Stromal cell of bone marrow (primary cell): ENCODE measurements at places on chromosomes 4 and X.

DNA sequence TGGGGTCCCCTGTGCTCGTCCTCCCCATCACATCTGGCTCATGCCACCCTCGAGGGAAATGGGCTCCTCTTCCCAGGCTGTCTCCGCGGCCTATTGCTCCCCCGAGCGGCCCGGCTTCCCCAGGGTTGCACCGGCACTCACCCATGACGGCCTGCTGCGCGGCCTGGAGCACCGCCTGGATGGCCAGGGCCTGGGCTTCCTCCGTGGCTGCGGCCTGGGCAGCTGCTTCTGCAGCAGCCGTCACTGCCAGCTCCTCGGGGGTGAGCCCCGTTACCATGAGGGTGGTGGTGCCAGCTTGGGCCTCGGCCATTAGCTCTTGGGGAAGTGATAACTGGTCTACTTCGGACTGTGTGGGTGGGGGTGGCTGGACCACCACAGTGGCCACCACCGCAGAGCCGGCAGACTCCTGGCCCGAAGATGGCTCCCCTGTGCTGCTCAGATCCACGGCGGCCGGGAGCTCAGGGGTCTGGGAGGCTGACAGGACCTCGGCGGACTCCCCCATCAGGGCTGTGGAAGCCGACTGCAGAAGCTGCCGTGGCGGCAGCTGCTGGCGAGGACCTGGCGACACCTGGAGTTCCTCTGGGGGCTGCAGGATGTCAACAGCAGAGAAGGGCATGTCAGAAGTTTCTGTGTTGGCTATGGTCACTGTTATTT lies 8.1 kb upstream of the RENBP start:
- no peak for DNase-seq

DNA sequence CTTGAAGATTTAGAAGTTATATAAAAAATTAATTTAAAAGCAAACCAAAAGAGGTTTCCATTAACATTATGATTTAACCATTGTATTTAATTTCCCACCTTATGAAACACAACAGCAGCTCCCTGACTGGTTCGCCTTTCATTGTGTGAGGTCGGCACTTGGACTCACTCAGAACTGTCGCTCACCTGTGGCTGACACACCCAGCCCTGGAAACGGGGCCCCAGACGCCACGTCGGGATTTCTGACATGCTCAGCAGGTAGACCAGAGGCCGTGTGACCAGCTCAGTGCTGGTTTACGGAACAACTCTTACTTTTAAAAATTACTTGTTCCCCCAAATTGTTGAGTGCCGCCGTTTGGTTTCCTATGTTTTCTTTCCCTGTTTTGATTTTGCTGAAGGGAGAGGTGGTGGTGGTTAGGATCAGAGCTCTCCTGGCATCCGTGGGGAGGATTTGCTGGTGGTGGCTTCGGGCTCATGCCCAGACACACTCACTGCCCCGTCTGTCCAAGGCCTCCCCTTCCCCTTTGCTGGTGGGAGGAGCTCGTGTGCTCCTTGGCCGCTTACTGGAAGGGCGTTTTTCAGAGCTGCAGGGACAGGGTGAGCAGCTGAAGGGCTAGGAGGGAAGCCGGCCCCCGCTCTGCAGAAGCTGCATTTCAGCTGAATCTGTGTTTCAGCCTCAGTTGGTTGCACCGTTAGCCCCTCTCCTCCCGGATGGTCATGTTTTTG lies 59.2 kb downstream of the CPLX1 start:
- DNase-seq, result no peak

DNA sequence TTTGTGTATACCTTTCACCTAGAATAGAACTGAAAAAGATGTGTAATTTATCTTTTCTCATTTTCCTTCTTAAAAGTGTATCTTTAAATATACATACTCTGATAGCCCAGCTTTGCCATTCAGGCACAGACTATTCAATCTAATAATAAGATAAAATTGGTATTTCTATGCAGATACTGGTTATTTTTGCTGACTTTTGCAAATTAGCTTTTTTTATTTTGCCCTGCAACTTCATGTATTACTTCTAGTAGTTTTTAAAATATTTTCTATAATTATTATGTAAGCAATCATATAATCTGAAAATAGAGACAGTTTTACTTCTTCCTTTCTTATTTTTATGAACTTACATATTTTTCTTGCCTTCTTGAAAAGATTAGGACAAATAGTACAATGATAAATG lies 45.4 kb upstream of the FREM3 start:
- no peak for DNase-seq

DNA sequence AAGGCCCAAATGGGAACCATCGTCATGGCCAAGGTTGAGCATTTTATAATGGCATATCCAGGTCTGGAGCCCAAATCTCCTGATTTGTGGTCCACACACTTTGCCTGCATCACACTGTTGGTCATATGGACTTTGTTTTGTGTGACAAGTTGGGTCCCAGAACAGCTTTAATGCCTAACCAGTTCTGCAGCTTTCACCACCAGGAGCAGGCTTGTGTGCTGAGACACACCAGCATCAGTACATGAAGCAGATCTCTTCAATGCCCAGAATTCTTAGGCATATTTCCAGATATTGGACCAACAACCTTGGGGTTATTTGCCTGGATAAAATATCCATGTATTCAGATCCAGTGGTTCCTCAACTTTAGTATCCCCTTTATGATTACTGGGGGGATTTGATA lies 371.3 kb downstream of the FBXW7 start:
- no peak for DNase-seq

GRCh38 chr4:70936200-70936787 lies 34.1 kb downstream of the MOB1B start:
- no peak for DNase-seq

GRCh38 chr4:185384930-185385331 lies 10.8 kb downstream of the LRP2BP start:
- DNase-seq, result no peak

- DNase-seq, result no peak
These were observed 28.2 kb upstream of the MID1 start for GRCh38 chrX:10648614-10649013.

DNA sequence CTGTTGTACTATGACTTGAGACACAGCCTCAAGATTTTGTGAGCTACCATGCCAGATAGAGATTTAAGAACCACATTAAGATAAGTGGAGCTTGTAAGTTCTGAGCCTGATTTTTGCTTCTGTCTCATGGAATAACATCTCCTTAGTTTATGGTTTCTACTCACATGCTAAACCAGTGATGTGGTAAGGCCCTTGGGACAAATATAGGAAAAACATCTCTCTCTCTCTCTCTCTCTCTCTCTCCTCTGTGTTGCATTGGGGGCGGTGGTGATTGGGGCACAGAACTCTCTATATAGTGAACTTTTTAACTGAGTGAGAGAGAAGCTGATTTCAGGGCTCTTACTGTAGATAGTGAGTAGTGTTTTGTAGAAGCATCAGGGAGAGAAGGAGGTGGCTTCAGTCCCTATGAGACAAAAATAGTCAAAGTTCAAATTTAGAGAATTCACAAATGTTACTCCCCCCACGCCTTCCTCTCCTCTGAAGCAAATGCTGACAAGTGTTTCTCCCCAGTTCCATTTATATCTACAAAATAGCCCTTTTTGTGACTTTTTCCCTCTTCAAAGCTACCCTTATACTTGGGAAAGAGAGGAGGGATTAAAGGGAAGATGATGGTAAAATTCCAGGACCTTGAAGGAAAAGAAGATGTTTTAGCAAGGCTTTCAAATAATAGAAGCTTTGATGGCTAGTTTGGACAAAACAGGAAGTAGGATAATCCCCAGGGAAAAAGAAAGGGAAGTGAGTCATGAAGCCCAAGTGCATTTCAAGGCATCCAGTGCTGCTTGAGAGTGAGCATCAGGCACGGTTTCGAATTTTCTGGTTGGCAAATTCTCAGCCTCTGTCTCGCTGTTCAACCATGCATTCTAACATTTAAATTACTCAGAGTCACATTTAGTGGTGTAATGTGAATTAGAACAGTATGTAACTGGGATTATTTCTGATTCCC lies 134.3 kb upstream of the AP1S2 start:
- DNase-seq, result peak; percentile 68

DNA sequence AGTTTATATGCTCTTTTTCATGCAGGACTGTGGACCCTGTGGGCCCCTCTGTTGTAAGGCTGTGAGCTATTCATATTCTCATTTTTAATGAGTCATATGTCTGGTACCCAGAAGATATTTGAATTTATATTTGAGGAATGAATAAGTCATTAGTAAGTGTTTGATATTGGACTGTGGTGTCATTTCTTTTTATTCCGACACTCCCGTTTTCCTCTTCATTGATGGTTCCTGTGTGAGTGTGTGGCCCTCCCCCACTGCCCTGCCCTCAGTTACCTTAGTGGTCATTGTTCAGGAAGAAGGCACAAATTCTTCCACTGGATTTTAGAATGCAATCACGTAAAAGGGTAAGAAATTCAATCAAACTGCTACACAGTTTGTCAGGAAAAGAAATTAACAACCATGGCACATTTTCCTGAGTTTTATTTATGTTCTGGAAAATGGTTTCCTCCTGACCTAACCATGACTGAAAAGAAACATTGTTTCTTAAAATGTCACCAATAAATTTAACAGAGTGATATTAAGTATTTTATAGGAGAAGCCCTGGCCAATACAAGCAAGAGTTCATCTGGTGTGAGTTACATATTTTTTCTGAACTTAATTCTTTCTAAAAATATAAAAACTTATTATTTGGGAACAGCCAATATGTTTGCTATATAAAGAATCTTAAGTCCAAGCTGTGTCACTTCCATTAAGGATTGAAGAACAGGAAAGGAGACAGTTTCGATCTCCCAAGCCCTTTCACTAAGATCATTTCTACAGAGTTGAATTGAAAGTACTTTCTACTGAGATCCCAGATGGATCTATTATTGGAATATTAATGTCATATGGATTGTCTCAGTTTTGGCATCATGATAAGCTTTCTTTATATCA lies 370.5 kb upstream of the ANXA10 start:
- no peak for DNase-seq

GRCh38 chr4:48114412-48114811 lies 19.6 kb downstream of the TXK start:
- no peak for DNase-seq

GRCh38 chr4:2936773-2937145 lies 26.4 kb downstream of the NOP14 start:
- no peak for DNase-seq

- peak; percentile 89 for DNase-seq
These were observed 23.2 kb downstream of the VEGFC start for GRCh38 chr4:176769514-176769913.

- DNase-seq, result peak; percentile 6
These were observed 226.4 kb downstream of the MAGEB5 start for GRCh38 chrX:26442340-26442739.

GRCh38 chrX:48761674-48762471 lies at the start of gene GLOD5:
Gene GLOD5, plus strand, starts transcription at chrX:48761747. Its CDS starts 44 bp downstream, at chrX:48761791.
- no peak for DNase-seq

GRCh38 chr4:153816542-153816941 lies 27.7 kb upstream of the SFRP2 start:
- DNase-seq, result no peak

- no peak for DNase-seq
These were observed 60.3 kb upstream of the HSD17B10 start for GRCh38 chrX:53494436-53494835.

DNA sequence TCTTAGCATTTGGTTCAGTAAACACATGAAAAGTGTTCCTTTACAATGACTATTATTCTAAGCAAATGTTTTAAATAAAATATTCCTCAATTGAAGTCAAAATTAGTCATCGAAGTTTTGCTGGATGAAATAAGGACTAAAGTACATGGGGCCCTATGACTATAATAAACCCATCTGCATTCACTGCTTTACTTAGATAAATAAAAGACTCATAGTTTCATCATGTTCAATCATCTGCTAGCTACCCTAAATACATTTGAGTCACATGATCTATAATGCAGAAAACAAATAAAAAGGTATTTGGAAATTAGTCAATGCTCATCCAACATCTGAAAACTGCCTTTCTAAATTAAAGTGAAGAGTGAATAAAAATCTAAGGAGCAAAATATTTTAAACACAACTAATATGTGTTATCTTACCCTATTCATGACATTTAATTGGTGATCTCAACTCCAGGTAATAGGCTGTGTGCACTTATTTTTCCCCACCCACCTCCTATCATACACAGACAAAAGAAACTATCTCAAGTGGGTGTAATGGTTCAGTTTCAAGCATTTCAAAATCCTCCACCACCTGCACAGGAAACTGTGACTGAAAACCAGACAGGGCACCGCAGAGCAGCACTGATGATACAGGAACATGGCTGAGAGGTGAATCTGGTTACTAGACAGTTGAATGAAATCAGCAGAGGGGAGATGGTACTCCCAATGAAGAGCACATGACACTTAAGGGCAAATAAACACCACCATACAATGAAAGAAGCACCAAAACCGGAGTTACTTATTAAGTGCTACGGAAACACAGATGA lies 78.6 kb downstream of the CAMK2D start:
- peak; percentile 39 for DNase-seq

DNA sequence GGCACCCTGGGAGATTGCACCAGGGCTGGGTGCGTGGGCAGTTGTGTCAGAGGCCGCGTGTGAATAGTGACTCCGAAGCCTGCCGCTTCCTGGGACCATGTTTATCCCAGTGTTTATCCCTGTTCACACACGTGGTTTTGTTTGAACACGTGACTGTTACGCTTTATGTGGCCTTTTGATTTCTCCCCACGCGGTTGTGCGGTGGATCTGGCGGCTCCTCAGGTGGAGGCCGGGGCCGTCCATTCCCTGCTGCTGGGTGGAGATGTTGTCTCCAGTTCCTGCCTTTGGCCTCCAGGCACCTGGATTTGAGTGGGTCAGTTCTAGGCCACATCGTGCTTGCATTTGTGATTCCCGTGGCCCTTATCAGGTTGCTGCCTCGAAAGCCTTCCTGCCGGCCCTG lies 35.1 kb downstream of the NELFA start:
- no peak for DNase-seq

DNA sequence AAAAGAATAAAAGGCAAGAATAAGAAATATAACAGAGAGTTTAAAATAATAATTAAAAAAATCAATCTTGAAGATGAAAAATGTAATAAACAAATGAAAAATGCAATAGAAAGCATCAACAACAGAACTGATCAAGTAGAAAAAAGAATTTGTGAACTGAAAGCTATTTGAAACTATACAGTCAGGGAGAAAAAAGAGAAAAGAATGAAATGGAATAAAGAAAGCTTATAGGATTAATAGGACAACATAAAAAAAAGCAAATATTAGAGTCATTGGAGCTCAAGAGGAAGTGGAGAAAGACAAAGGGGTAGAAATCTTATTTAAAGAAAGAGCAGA lies 126.8 kb upstream of the RPL34 start:
- no peak for DNase-seq

- DNase-seq, result no peak
These were observed 168.3 kb downstream of the BTC start for GRCh38 chr4:74625981-74626380.

- DNase-seq, result peak; percentile 21
These were observed 109.9 kb upstream of the DUSP21 start for GRCh38 chrX:44733931-44734330.

- no peak for DNase-seq
These were observed 1735.1 kb downstream of the PCDH7 start for GRCh38 chr4:32455231-32455630.

GRCh38 chr4:24734511-24734910 lies 60.9 kb upstream of the SOD3 start:
- peak; percentile 44 for DNase-seq

- DNase-seq, result peak; percentile 5
These were observed 65.3 kb upstream of the FAM120C start for GRCh38 chrX:54248309-54248708.
